ENCODE measurements at places on chromosomes 7 and 10.

- no peaks in the 10 kb centered on the region for H3K36me3 ChIP-seq
- H3K27me3 ChIP-seq = no peaks in the 10 kb centered on the region
- H3K27ac ChIP-seq = no peak overlapping the region
These were observed 6.6 kb downstream of the TTYH3 start for GRCh38 chr7:2638224-2638991.

- no peaks in the 10 kb centered on the region for H3K4me1 ChIP-seq
- no peaks in the 10 kb centered on the region for H3K27me3 ChIP-seq
- DNase-seq = no peak
- peaks cover 3% of the 10 kb centered on the region for H3K36me3 ChIP-seq
- H3K4me3 ChIP-seq = no peak overlapping the region
- no peak overlapping the region for H3K27ac ChIP-seq
These were observed 82.9 kb upstream of the OGDHL start for GRCh38 chr10:49844775-49845595.

DNA sequence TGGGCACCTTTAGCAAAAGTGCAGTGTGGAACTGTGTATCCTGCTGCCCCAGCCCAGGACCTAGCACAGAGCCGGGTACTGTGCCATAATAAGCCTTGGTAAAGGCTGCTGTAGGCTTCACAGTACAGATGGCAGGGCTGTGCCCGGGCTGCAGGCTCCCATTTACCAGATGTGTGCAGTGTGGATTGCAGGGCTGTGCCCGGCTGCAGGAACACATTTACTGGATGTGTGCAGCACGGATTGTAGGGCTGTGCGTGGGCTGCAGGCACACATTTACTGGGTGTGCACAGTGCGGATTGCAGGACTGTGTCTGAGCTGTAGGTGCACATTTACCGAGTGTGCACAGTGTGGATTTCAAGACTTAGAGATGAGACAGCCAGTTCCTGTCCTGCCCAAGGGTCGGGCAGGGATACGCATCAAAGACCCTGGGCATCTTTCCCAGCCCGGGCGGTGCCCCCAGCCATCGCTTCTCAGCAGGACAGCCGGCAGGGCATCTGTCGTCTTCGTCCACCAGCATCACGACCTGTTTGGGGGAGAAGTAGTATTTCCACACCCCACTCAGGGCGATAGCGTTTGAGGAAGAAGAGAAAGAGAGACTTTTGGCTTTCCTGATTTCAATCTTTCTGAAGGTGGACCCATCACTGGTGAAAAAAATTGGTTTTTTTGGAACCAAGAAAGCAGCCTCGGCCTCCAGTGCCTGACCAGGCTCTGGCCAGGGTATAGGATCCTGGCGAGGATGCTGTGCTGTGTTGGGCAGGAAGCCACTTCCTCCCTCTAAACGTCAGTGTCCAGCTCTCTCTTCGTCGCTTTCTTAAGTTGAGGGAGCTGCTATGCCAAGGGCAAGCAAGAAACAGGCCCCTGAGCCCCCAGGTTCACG lies 180.8 kb downstream of the CUX1 start:
- no peaks in the 10 kb centered on the region for H3K36me3 ChIP-seq
- no peak for DNase-seq
- no peaks in the 10 kb centered on the region for H3K27me3 ChIP-seq
- no peak overlapping the region for H3K27ac ChIP-seq
- H3K4me1 ChIP-seq = no peaks in the 10 kb centered on the region
- H3K4me3 ChIP-seq = no peak overlapping the region

DNA sequence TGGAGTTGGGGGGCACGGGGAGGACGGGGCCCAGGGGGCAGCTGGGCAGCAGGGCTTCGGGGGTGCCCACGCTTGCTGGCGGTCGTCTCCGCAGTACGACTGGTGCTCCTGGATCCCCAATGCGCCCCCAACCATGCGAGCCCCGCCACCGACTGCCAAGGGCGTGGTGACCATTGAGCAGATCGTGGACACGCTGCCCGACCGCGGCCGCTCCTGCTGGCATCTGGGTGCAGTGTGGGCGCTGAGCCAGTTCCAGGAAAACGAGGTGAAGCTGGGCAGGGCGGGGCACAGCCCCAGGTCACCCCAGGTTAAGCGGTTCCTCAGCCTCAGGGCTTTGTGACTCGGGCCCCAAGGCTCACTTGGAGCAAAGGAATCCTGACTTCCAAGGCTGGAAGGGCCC lies 70.0 kb downstream of the ALOX5 start:
- H3K4me1 ChIP-seq = no peaks in the 10 kb centered on the region
- no peak overlapping the region for H3K4me3 ChIP-seq
- no peak overlapping the region for H3K27ac ChIP-seq
- DNase-seq = no peak
- no peaks in the 10 kb centered on the region for H3K27me3 ChIP-seq

- no peak for DNase-seq
- no peaks in the 10 kb centered on the region for H3K36me3 ChIP-seq
- H3K4me1 ChIP-seq = no peaks in the 10 kb centered on the region
- no peaks in the 10 kb centered on the region for H3K27me3 ChIP-seq
These were observed 26.7 kb upstream of the CD36 start for GRCh38 chr7:80611779-80612178.

DNA sequence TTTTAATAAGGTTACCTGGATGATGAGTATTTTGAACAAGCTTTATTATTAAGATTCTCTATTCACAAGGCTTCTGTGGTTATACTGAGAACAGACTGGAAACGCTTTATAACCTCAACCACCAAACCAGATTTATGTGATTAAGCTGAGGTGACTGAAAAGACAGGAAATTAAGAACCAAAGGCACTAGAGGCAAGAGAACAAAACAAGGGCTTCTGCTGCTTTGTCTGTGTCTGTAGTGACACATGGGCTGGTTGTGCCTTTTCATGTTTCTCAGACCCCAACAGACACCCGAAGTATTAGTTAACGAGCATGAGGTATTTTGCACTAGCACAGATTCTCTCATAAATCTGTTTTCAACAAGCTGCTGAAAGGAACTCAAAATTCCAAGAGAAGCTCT lies 64.4 kb downstream of the RAPGEF5 start:
- peaks cover 13% of the 10 kb centered on the region for H3K27me3 ChIP-seq
- peaks cover 4% of the 10 kb centered on the region for H3K4me1 ChIP-seq
- H3K36me3 ChIP-seq = no peaks in the 10 kb centered on the region
- no peak overlapping the region for H3K27ac ChIP-seq
- DNase-seq = no peak

Data from activated T-cell treated with anti-CD3 and anti-CD28 coated beads, Interleukin-2, amount 50 U/mL, for 72 hours (primary cell).